ENCODE measurements at places on chromosomes 6 and 20.

GRCh38 chr20:21020659-21021471, 85.3 kb downstream of the LINC00237 start:
- no peak for DNase-seq

- DNase-seq, result no peak
These were observed 137.7 kb downstream of the RCAN2 start for GRCh38 chr6:46353528-46353927.

GRCh38 chr20:21393166-21393565, 4.2 kb downstream of the NKX2-4 start:
- no peak for DNase-seq

DNA sequence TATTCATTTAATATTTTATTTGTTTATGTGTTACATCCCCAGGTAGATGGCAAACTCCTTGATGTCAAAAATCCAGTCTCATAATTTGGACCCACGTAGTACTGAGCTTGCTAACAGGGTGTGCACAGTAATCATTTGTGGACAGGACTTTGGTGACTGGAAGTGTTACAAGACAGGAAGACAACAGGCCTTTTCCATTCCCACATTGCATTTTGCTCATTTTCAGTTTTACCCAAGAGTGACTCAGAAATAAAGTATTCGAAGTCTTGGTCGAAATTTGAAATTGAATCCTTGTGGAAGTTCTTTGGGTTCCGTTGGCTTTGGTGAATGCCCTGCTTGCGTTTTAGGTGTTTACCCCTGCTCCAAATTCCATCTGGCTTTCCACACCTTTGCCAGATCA, 63.0 kb upstream of the THBS2 start:
- DNase-seq, result no peak

Measured in KBM-7 (cell line).